Spinal cord (tissue), 10 donors: ENCODE measurements at places on chromosomes 4 and X. TPM values are rescaled to one million over a fixed set of nuclear protein-coding genes. Genes with fewer than 3 reads are reported as not detected.

Gene YY2
- total RNA-seq, result 1.4 TPM

- DNase-seq, result no peak
Observed at GRCh38 chr4:85520765-85521749, 46.1 kb downstream of the ARHGAP24 start.

- no peak for DNase-seq
Observed at GRCh38 chr4:144295286-144295995, 154.9 kb upstream of the GYPA start.

GRCh38 chr4:55993994-55994663 lies 45.4 kb downstream of the CEP135 start:
- no peak for DNase-seq

Gene GASK1B
- total RNA-seq, result 44.4 TPM

DNA sequence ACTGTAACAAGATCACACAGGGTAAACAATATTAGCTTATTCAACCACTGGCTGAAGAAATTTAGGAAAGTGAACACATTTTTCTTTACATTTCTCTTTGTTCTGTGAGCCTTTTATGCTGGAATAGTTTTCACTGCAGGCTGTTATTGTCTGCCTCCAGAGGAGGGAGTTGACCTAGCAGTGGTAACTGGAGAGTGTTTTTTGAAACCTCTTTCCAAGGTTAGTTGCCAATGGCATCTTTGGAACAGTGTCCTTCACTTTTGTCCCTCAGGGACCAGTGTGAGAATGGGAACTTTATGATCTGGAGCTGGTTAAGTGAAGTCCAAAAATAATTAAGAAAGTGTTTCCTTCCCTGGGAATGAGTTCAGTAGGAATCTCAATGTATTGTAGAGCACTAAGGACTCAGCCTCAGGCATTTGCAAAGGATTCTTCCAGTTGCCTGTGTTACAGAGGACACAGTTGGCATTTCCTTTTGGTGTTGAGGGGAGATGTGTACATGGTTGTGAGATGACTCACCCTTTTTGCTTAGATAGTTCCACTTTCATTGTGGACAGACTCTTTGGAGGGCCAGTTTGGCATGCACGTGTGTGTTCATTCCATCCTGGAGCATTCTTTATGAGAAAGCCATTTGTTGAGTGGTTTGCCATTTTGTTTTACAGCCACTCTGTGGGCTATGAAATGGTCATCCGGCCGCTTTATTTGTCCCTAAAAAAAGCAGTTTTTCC lies 61.3 kb downstream of the AR start:
- no peak for DNase-seq

GRCh38 chrX:47190445-47191269 lies 3.0 kb upstream of the UBA1 start:
- DNase-seq, result peak; percentile 86

Gene ADGRL3
- 118 TPM for total RNA-seq

Gene MSMO1
- 500 TPM for total RNA-seq

DNA sequence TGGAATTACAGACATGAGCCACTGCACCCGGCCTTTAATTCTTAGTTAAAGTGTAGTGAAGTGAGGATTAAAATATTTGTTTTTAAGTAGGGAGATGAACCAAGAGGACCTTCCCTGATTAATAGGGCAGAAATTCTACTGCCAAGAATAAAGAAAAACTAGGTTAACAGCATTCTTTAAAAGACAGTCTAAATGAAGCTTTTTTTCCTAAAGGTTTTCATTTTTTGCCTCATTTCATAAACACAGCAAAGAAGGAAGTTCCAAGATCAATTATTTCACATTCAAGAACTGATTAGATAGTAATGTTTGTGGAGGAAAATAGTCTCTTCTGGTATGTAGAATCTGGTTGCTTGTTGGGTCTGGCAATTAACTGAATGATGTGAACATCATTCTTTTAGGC lies 112.1 kb upstream of the ARSJ start:
- no peak for DNase-seq

DNA sequence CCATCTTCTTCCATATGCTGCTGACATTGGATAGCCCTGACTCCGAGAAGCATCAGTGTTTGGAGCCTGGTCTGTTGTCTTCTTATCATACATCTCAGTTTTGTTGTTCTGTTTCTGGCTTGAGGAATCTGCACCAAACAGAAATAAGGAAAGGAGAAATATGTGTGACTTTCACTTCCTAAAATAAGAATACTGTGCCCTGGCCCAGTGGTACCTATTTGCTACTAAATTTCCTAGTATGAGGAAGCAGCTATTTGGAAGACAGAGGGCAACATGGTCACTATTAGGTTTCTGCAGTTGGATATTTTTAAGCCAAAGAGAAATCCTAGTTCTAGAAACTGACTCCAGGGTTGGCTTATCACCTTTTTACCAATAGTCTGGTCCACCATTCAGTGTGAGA lies 16.8 kb downstream of the CT47C1 start:
- DNase-seq, result no peak

- no peak for DNase-seq
Observed at GRCh38 chr4:100168521-100168920, 21.7 kb downstream of the DDIT4L start.

DNA sequence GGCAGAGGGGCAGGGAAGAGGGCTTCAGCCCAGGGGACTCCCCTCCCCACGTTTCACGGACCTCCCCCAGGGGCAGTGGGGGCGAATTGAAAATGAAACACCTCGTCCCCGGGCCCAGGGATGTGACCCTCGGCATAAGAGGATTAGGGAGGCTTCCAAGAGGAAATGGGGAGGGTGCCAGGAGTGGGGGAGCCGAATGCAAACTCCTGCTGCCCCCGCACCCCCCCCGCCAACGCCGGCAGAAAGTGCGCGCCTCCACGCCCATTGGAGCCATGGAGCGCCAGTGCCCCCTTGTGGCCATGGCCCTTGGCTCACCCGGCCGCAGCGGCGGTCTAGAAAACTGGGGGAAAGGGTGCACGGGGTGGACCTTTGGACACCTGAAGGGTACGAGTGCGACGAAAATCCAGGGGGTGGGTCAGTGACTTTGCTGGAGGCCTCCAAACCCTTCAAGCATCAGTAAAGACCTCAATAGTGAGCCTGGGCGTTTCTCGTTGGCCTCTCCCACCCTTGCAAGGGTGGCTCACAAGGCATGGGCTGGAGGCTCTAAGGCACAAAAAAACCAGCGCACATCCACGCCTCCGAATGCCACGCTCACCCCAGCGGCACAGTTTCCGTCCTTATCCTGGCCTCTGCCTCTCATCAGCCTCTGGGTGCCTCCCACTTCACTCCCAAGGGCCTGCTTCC lies 120.8 kb upstream of the PJA1 start:
- DNase-seq, result no peak

Gene GPR173
- 12.5 TPM for total RNA-seq

DNA sequence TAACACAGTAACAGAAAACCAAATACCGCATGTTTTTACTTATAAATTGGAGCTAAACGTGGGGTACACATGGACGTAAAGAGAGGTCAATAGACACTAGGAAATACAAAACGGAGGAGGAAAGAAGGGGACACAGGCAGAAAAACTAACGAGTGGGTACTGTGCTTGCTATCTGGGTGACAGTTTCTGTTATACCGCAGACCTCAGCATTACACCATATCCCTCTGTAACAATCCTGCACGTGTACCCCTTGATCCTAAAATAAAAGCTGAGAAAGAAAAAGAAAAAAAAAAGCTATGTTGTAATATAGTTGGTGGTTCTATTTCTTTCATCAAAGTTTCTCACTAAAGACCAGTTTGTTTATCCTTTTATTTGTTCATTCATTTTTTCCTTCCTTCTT lies 47.9 kb upstream of the UNC5C start:
- no peak for DNase-seq

Gene CLCN4
- 63.0 TPM for total RNA-seq

Gene ADAM29
- 1.4 TPM for total RNA-seq

GRCh38 chr4:157040405-157040804 lies 35.5 kb upstream of the GLRB start:
- DNase-seq, result no peak

DNA sequence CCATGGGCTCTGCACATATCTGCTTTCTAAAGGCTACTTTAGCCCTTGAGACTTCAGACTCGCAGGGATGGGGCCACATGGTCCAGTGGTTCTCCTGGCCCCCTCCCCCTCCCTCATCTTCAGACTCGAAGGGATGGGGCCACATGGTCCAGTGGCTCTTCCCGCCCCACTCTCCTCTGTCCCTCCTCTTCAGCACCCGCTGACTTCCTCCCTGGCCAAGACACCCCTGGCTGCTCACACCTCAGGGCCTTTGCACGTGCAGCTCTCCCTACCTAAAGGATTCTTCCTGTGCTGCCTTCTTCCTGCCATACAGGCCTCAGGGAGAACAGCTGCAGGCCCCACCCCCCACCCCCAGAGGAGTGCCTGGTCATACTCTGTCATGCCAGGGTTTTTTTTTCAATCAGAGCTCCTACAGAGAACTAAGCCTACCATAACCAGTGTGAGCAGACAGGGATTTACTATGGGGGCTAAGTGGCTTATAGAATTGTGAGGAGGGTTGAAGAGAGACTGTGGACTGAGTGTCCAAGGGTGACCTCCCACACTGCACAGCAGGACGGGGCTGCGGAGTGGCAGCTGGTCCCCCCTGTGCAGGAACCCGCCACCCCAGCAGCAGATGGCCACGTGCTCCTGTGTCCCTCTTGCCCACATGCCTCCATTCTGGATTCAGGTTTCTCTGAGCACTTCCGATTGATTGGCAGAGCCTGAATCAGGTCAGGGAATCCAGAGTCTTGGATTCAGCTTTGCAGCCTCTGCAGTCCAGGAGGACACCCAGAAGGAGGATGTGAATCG lies 6.1 kb upstream of the SPON2 start:
- no peak for DNase-seq

Gene ARHGEF9
- total RNA-seq, result 56.0 TPM

- DNase-seq, result no peak
Observed at GRCh38 chr4:136965478-136965877, 566.8 kb downstream of the PCDH18 start.

GRCh38 chrX:42869659-42870476 lies 91.9 kb upstream of the PPP1R2C start:
- no peak for DNase-seq

GRCh38 chr4:186693159-186693815 lies 30.4 kb downstream of the FAT1 start:
- no peak for DNase-seq

DNA sequence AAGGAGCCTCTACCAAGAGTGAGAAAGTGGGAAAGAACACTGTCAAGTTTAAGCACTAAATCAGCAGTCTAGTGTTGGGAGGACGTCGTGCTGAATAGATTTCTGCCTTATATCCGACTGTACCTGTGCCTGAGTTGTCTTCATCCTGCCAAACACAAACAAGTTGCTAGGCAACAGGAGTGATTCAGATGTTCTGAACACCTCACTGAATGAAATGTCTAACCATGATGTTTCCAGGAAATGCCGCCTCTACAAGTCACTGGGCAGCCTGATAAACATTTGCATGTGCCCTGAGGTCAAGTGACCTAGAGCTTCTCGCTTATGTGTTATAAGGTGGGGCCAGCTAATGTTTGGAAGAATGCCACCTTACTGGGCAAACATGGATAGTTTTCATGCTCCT lies 37.9 kb downstream of the SGMS2 start:
- DNase-seq, result peak; percentile 1

- no peak for DNase-seq
Observed at GRCh38 chrX:129649268-129650182, 5.2 kb downstream of the APLN start.

Gene XAGE5
- not detected for total RNA-seq

GRCh38 chrX:120874678-120875557 lies 748 bp downstream of the CT47B1 start:
- no peak for DNase-seq

GRCh38 chrX:50671661-50672060 lies 142.3 kb downstream of the SHROOM4 start:
- no peak for DNase-seq

- no peak for DNase-seq
Observed at GRCh38 chrX:1536712-1537030, 314 bp downstream of the P2RY8 start.

Gene CD99
- total RNA-seq, result 246 TPM

Gene FRG1
- 22.7 TPM for total RNA-seq

GRCh38 chrX:72262077-72262476 lies 15.0 kb downstream of the RPS4X start:
- no peak for DNase-seq
